ENCODE measurements at places on chromosomes 1 and 21.

DNA sequence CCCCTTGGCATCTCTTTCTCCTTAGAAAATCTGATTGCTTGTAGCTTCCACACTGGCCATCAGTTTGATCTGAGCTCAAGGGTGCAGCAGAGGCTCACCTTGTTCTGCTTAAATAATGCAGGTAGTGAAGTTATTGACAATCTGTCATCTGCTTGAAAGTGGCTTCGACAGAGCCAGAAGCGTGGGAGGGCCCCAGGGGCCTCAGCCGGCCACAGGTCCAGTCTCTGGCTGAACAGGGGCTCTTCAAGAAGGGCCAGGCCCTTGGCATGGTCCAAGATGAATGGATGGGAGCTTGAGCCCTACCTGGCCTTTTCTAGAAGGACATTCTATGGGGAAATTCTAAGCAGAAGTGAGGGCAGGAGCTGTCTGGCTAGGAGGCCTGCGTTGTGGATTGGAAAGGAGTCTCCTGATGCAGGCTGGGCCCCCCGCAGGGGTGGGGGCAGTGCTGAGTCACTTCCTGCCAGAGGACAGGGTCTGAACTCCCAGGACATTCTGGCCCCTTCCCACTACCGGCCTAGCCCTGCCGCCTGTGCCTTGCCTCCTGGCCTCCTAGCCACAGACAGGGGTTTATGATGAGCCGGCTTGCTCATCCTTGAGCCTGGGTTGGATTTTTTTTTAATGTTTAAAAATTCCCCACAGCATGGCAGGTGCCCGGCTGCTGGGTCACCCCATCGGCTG, 162.3 kb upstream of the VAMP3 start:
- no peak for DNase-seq

- no peak for DNase-seq
Measured at GRCh38 chr1:246591047-246591446, 24.8 kb downstream of the CNST start.

DNA sequence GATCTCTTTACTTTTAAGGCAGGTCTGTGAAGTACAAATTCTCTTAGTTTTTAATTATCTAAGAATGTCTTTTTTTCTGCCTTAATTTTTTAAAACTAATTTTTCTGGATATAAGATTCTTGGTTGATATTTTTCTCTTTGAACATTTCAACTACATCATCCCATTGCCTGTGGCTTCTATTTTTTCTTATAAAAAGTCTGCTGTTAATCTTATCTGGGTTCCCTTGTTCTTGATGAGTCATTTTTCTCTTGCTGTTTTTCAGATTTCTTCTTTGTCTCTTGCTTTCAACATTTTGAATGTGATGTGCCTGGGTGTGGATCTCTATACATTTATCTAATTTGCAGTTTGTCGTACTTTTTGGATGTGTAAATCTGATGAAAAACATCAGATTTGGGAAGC, 525.2 kb upstream of the PBX1 start:
- no peak for DNase-seq

DNA sequence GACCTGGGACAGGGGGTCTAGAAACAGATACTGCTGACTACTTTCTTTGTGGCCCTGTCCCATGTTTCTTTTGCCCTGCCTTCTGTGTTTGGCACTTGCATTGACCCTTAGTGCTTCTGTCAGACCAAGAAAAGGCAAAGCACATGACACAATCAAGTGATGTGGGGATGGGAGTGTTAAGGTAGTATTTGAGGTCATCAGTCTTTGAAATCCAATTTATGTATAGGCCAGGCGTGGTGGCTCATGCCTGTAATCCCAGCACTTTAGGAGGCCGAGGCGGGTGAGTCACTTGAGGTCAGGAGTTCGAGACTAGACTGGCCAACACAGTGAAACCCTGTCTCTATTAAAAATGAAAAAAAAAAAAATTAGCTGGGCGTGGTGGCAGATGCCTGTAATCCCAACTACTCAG, 26.0 kb downstream of the SERBP1 start:
- DNase-seq: no peak

GRCh38 chr21:23160914-23161313, 2162.7 kb downstream of the NCAM2 start:
- no peak for DNase-seq

GRCh38 chr1:75985827-75986226, 53.6 kb upstream of the ASB17 start:
- no peak for DNase-seq

GRCh38 chr1:202235003-202235660, 41.5 kb downstream of the LGR6 start:
- DNase-seq: no peak

DNA sequence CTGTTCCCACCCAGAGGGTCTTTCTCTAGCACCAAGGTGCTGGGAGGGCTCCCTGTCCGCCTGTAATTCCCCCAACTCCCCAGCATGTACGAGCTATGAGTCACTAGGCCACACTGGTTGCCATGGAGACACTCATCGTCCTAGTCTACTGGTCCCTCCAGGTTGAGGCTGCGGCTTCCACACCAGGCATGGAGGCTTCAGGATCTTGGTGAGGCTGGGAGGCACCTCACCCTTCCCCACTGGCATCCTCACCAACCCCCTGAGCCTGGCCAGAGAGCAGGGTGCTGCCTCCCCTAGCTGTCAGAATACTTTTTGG, 75.6 kb upstream of the KAZN start:
- DNase-seq: no peak

DNA sequence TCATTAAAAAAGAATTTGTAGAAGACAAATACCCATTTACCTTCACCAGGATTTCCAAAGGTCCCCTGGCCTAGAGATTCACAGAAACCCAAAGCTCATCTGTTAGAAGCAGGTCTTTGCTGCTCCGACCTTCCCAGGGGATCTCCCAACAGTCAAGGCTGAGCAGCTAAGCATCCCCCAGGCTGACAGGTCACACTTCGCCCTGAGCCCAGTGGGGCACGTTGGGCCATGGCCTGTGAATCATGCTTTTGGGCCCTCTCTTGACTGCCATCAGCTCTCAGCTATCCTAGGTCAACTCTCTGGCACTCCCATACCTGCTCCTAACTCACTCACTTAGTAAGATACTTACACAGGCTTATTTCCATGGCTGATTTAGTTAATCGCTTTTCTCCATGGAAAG, 157.7 kb downstream of the DSCAM start:
- DNase-seq: no peak

DNA sequence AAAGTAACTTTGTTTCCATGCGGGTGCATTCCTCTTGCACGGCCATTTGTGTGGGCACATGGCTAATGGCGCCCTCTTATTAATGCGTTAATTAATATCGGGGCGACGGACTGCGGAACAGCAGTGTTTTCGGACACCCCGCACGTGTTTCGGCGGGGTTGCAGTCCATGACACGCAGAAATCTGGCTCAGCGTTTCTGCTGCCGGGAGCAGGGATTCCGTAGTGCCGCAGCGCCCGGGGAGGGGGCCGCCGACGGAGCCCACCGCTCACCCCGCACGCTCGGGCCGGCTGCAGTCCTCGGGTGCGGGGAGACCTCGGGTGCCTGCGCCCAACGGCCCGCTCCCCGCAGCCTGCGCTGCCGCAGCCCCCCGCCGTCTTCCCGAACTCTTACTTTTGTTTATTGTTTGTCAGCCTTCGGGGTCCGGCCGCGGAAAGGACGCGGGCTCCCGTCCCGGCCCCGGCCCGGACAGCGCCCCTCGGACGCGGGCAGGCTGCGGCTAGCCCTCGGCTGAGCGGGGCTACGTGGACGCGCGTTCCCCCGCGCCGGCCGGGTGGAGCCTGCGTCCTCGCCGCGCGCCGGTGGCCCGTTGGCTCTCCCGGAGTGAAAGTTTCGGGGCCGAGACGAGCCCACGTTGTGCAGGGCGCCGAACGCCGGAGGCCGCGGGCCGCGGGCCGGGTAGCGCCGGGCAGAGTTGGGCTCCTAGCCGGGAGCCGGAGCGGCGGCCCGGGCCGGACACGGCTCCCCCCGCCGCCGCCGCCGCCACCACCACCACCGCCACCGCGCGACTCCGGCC, 849 bp downstream of the NFIA start:
- DNase-seq: no peak

- no peak for DNase-seq
Measured at GRCh38 chr1:181011301-181012202, 11.1 kb downstream of the STX6 start.

GRCh38 chr1:67335411-67335810, 27.7 kb downstream of the IL12RB2 start:
- no peak for DNase-seq

Measured in esophagus squamous epithelium (tissue), 5 donors.